ENCODE measurements at places on chromosomes 7 and 10.
A peak's percentile ranks its signal among the peaks of the same experiment; 100 is the strongest.

GRCh38 chr7:26948617-26949118 is 84.3 kb upstream of the SKAP2 start:
- DNase-seq = no peak

- DNase-seq = no peak
These were observed 365.6 kb downstream of the ANKRD7 start for GRCh38 chr7:118590107-118590506.

DNA sequence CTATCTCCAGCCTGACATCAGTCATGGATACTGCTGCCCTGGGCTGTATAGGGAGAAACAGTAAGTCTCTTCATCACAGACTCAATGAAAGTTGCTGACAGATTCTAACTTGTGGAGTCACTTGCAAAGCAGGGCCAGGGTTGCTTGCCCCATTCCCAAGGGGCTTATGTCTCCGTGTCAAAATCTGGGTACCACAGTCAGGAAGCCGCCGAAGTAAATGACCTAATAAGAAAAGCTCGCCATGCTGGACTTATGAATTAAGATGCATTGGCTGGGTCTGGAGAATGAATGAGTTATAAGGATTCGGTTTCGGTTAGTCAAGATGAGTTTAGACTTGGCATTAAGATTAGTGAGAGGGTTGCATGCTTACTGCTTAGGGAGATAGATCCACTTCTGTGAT is 10.8 kb upstream of the OR6V1 start:
- DNase-seq = no peak

DNA sequence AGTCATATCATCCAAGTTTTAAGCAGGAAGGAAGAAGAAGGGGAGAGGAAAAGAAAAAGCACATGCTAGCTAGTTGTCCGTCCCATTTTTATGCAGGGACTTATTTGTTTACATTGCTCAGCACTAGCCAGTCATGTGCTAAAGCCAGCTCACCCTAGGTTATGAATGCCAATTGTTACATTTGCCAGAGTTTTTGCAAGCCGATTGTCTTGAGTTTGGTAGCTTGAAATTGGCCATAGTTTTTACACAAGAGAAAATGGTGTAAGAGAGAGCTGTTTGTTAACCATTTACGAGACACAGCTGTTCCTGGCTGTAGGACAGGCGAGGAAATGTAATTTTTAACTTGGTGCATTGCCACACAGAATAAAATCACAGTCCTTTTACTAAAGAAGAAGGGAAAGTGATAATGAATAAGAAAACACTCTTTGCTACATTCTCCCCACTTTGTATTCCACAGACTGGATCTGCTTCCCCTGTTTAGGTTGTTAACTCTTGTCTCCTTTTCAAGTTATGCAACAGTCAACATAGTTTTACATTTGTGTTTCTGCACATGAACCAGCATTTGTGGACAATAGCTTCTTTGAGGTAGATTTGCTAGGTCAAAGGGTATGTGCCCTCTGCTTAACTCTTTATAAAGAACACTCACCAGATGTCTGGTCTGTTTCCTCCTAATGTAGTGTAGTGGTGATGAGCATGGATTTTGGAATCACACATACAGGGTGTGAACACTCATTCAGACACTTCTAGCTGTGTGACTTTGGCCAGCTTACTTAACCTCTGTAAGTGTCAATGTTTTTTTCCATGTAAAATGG is 357.2 kb downstream of the LRMDA start:
- DNase-seq = no peak

GRCh38 chr10:80908611-80909010 is 370.9 kb downstream of the SH2D4B start:
- DNase-seq = no peak

DNA sequence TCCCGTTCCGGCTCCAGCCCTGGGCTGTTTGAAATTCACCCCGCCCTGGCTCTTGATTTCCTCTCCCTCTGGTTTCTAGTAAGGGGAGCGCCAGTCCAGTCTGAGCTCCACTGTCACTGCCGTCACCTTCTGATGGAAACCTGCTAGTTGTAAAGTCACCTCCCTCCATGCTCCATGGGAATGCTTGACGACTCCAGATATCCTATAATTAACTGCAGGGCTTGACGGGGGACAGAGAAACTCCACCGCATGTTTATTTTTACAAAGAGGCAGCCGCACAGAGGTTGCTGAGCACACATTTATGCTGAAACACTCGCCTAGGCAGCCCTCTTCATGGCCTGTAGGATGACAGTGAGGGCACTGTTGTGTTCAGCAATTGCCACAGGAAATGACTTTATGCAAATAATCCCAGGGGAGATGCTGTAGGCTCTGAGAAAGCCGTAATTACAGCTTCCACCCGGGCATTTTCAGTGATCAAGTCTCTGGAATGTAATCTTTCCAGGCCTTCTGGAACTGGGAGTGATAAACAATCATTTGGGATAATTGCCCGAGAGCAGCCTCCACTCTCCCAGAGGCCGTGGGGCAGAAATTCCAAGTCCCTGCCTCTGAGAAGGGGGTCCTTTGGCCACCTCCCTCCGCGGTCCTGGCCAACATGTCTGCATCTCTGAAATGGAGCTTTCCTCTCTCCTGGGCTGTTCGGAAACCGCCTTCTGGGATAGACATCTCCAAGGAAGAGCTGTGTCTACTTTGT is 300.5 kb downstream of the KLF6 start:
- DNase-seq = peak; percentile 22

- no peak for DNase-seq
These were observed 275.2 kb downstream of the PHTF2 start for GRCh38 chr7:78073609-78074382.

DNA sequence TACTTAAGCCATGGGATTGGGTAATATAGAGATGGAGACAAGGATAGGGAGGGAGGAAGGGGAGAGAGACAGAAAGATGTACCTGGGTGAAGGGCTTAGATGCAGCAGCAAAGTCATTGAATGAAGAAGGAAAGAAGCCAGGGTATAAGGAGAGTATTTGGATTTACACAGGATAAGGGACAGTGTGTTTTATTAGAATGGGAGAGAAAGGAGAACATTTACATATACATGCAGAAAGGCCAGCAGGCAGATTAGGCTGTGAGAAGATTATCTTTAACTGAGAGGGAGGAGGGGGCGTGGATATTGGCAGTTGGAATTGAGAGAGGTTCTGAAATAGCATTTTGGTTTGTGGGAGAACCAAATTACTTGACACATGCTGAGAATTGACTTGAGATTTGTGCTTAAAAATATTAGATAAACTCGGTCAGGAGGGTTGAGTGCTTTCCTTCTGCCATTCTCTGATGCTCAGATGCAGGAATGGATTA is 161.5 kb upstream of the ZNF804B start:
- no peak for DNase-seq

DNA sequence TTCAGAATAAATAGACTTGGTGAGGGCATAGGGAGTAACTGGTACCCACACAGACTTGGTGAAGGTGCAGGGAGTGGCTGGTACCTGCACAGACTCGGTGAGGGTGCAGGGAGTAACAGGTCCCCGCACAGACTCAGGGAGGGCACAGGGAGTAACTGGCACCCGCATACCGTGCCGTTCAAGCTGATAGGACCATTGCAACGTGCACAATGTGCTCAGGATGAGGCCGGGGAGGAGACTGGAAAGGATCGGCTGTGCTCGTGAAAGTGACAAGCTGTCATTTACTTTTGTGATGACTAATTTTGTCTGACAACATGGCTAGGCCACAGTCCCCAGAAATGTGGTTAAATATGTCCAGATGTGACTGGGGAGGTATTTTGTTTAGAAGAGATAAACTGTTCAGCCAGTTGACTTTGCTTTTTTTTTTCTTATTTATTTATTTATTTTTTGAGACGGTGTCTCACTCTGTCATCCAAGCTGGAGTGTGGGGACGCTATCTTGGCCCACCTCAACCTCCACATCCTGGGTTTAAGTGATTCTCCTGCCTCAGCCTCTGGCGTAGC is 76.2 kb upstream of the NMT2 start:
- no peak for DNase-seq

- DNase-seq = no peak
These were observed 249.7 kb upstream of the IGFBP3 start for GRCh38 chr7:46170792-46171191.

DNA sequence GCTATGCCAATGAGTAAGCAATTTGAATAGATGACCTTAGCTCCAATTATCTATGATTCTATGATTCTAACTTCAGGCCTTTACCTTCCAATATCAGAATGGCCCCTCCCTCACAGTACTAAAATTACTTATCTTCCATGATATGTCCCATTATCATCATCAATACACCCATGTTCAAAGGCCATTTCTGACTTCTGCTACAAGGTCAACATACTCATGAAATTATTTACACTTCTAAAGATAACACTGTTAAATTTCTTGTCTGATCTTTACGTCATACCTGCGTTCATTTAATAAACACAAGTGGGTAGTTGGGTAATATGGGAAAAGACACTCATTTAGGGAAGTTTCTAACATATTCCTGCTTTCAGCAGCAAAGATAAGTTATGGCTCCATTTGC is 21.2 kb downstream of the IMMP2L start:
- DNase-seq = no peak

- no peak for DNase-seq
These were observed 96.6 kb upstream of the TMEM196 start for GRCh38 chr7:19869979-19870378.

- DNase-seq = no peak
These were observed 42.3 kb downstream of the PRKCQ start for GRCh38 chr10:6537770-6538169.

DNA sequence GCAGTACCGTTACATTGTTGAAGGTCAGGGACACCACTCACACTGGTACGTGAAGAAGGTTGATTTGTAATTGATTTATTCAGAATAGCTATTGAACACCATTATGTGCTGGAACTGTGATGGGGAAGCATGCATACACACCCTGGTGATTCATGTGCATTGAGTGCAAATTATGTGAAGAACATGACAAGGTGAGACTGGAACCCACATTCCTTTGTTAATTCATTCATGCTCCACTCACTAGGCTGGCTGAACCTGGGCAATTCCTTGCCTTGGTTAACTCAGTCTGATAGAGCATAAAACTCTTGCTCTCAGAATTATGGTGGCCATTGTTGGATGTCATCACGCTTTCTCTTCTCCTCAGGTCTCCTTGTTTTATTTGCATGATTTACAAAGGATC is 67.3 kb upstream of the TPK1 start:
- DNase-seq = no peak

DNA sequence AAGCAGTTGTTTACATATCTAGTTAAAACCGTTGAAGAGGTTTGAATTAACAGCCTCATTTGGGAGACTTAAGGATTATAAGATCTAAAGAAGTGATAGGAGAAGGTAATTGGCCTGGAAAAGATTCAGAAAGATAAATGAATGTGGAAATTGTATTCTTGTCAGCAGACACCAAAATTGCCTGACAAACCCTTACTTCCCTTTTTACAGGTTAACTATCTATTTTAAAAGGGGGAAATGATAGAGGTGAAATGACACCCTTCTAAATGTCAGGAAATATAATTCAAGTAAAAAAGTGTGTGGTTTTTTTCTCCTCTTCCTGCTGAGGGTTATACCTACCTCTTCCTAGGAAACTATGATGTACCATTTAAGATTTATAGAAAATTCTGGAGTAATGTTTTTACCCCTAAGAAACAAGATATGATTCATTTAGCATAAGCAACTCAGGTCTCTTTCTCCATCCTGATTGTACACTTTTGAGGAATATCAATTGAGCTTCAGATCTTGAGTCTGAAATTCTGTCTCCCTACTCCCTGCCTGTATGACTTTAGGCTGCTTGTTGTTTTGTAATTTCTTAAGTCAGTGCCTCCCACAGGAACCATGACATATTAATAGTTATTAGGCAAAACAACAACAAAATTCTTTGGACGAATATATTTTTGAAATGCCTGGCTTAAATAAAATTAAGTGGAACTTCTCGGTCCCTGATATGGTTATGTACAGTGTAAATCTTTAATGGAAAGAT is 250.4 kb downstream of the RNLS start:
- DNase-seq = no peak

DNA sequence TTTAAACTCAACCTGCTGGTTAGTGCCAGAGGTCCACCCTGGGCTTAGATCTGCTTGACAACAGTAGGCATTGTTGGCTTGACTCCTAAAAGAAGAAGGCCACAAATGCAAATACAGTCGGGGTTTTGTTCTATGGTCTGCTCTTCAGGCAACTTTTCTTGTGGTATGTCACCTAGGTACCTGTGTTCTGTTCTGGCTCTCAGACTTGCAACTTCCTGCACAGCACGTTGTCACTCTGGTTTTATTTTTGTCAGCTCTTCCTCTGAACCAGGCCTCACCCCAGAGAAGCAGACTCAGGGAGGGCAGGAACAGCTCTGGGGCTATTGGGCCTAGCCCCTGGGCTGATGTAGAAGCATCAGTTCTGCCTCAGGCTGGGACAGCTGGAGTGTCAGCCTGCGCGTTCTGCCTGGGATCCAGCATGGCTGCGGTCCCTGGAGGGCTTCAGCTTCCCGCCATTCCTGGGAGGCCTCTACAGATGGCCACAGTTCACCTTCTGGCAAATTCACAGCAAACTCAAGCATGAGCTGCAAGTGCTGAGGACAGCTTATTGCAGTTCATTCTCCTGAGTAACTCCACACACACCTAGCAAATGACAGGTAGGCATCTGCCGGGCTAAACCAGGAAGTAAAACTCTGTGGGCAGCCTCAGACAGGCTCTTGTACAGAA is 11.0 kb upstream of the PDCD4 start:
- DNase-seq = no peak

GRCh38 chr10:12271210-12271540 is 75.2 kb downstream of the CDC123 start:
- no peak for DNase-seq

GRCh38 chr7:27128776-27129728 is 1.5 kb downstream of the HOXA4 start:
- DNase-seq = no peak

- DNase-seq = no peak
These were observed 47.3 kb downstream of the CDCA7L start for GRCh38 chr7:21898265-21898930.

GRCh38 chr10:42351745-42352144 is 286.6 kb downstream of the ZNF33B start:
- DNase-seq = no peak

GRCh38 chr10:77529050-77529576 is 108.5 kb downstream of the KCNMA1 start:
- DNase-seq = no peak

GRCh38 chr7:128790315-128791041 is 1.3 kb upstream of the CCDC136 start:
- DNase-seq = no peak

- DNase-seq = no peak
These were observed 1164.2 kb upstream of the LRRN3 start for GRCh38 chr7:109926738-109927137.

Measured in adipocyte (in vitro differentiated cells).